Bladder microvascular endothelial cell (primary cell): ENCODE measurements at places on chromosomes 3 and 15. TPM values are rescaled to one million over a fixed set of nuclear protein-coding genes. Genes with fewer than 3 reads are reported as not detected.

Gene NT5DC2
- 23.6 and 97.7 TPM in 2 replicates for total RNA-seq

Gene NR1I2
- total RNA-seq: under 0.01 TPM in 1 of 2 replicates, not detected in the other

Gene TMC3
- total RNA-seq: not detected in 2 replicates

Gene TPRG1
- total RNA-seq: not detected in 2 replicates

Gene MORC1
- not detected in 2 replicates for total RNA-seq

Gene KIF15
- 7.9 and 11.8 TPM in 2 replicates for total RNA-seq

Gene PGBD4
- 0.65 and 1.9 TPM in 2 replicates for total RNA-seq

Gene SMCO1
- total RNA-seq: not detected in 2 replicates

Gene HTR3D
- total RNA-seq: not detected in 2 replicates

Gene TRANK1
- total RNA-seq: 7.0 and 12.0 TPM in 2 replicates

Gene MEX3B
- total RNA-seq: 6.8 and 11.1 TPM in 2 replicates

Gene GOLGA6L7
- not detected in 2 replicates for total RNA-seq

Gene SENP8
- 0.97 and 2.3 TPM in 2 replicates for total RNA-seq

Gene ITPKA
- 0.16 and 0.57 TPM in 2 replicates for total RNA-seq

Gene MEIS2
- 9.7 and 23.3 TPM in 2 replicates for total RNA-seq

Gene FILIP1L
- total RNA-seq: 18.9 and 104 TPM in 2 replicates

Gene PRTG
- total RNA-seq: 1.8 and 3.9 TPM in 2 replicates

Gene SLC28A1
- total RNA-seq: not detected in 2 replicates

Gene CRABP1
- total RNA-seq: not detected in 2 replicates
